Neural progenitor cell (in vitro differentiated cells): ENCODE measurements at places on chromosomes 12 and 14. TPM values are rescaled to one million over a fixed set of nuclear protein-coding genes. Genes with fewer than 3 reads are reported as not detected.
A peak's percentile ranks its signal among the peaks of the same experiment; 100 is the strongest.

GRCh38 chr12:80807640-80808288, 91.1 kb downstream of the MYF5 start:
- H3K4me1 ChIP-seq, result no peaks in the 10 kb centered on the region
- no peak for DNase-seq
- no peak overlapping the region for H3K4me3 ChIP-seq

GRCh38 chr14:40525314-40525713, 1081.4 kb upstream of the LRFN5 start:
- no peak overlapping the region for H3K27ac ChIP-seq
- H3K4me3 ChIP-seq, result no peak overlapping the region
- H3K36me3 ChIP-seq, result no peaks in the 10 kb centered on the region

GRCh38 chr14:41605550-41606281, 960 bp upstream of the LRFN5 start:
- H3K27ac ChIP-seq, result no peak overlapping the region
- DNase-seq, result peak; percentile 75
- H3K4me1 ChIP-seq, result peaks cover 15% of the 10 kb centered on the region
- peaks cover 86% of the 10 kb centered on the region for H3K27me3 ChIP-seq
- no peaks in the 10 kb centered on the region for H3K36me3 ChIP-seq
- peak overlapping the region; percentile 71 for H3K4me3 ChIP-seq

DNA sequence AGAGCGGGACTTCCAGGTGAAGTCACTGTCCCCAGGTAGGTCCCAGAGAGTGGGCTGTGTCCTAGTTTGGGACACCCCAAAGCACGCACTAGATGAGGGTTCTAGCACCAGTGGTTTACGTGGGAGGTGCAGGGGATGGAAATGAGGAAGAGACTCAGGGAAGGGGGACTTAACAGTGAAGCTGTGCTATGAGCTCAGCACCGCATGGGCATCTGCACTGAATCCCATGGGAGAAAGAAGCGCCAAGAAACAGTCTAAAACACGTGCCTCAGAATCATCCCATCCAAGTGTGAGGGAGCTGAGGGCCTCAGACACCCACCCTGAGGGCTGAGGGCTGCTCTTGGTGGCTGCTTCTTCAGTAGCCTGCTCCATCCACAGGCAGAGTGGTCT, 71.5 kb upstream of the ZFP36L1 start:
- no peaks in the 10 kb centered on the region for H3K27me3 ChIP-seq
- H3K36me3 ChIP-seq, result no peaks in the 10 kb centered on the region
- no peak for DNase-seq
- no peak overlapping the region for H3K4me3 ChIP-seq
- no peaks in the 10 kb centered on the region for H3K4me1 ChIP-seq

- no peak overlapping the region for H3K4me3 ChIP-seq
- H3K4me1 ChIP-seq, result no peaks in the 10 kb centered on the region
- H3K27ac ChIP-seq, result no peak overlapping the region
- H3K27me3 ChIP-seq, result peaks cover 100% of the 10 kb centered on the region
These were observed 28.8 kb downstream of the HOXC4 start for GRCh38 chr12:54082397-54082892.

The AQP2 gene
- not detected in 2 replicates for total RNA-seq

The P2RX2 gene
- 0.15 TPM in 1 of 2 replicates, not detected in the other for total RNA-seq
